ENCODE measurements at places on chromosomes 4 and X. TPM values are rescaled to one million over a fixed set of nuclear protein-coding genes. Genes with fewer than 3 reads are reported as not detected.

The TLR1 gene
- total RNA-seq: 37.4 TPM

- no peaks in the 10 kb centered on the region for H3K27me3 ChIP-seq
- H3K27ac ChIP-seq: peak overlapping the region; percentile 22
- no peaks in the 10 kb centered on the region for H3K4me1 ChIP-seq
- DNase-seq: peak; percentile 7
- no peaks in the 10 kb centered on the region for H3K36me3 ChIP-seq
These were observed 132.4 kb upstream of the TET2 start for GRCh38 chr4:105014234-105014633.

The F8A3 gene
- total RNA-seq: 92.7 TPM

The OPRPN gene
- not detected for total RNA-seq

GRCh38 chr4:7625071-7625470 lies 190.3 kb upstream of the PSAPL1 start:
- H3K36me3 ChIP-seq: no peaks in the 10 kb centered on the region
- no peak overlapping the region for H3K27ac ChIP-seq
- H3K4me3 ChIP-seq: no peak overlapping the region
- peaks cover under 1% of the 10 kb centered on the region for H3K4me1 ChIP-seq

DNA sequence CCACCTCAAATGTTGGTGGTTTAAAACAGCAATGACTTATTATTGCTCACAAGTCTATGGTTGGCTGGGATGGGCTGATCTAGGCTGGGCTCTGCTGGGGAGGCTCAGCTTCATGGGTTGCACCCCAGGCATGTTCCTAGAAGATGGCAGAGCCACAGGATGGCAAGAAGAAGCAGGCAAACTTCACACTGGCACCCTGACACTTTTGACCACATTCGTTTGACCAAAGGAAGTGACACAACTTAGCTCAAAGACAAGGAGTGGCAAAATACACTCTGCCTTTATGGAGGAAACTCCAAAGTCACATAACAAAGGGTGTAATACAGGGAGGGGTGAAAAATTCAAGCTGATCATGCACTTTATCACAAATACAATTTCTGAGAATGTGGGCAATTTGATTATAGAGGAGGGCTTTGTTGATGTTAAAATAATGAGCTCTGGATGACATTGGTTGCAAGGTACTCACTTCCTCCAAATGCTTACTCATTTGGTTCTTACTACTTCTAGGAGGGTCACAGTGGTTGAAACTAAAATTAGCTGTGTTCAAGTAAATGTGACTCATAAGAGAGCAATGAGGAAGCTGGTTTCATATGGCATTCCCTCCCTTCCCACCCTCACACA lies 249.2 kb upstream of the RPS6KA3 start:
- H3K4me3 ChIP-seq: no peak overlapping the region
- H3K4me1 ChIP-seq: no peaks in the 10 kb centered on the region
- H3K27me3 ChIP-seq: no peaks in the 10 kb centered on the region
- no peak for DNase-seq

Measured in stomach (tissue), 19 donors.